ENCODE measurements at places on chromosomes 1 and 21.

- no peak for DNase-seq
These were observed 3.6 kb downstream of the RPS8 start for GRCh38 chr1:44778705-44779576.

DNA sequence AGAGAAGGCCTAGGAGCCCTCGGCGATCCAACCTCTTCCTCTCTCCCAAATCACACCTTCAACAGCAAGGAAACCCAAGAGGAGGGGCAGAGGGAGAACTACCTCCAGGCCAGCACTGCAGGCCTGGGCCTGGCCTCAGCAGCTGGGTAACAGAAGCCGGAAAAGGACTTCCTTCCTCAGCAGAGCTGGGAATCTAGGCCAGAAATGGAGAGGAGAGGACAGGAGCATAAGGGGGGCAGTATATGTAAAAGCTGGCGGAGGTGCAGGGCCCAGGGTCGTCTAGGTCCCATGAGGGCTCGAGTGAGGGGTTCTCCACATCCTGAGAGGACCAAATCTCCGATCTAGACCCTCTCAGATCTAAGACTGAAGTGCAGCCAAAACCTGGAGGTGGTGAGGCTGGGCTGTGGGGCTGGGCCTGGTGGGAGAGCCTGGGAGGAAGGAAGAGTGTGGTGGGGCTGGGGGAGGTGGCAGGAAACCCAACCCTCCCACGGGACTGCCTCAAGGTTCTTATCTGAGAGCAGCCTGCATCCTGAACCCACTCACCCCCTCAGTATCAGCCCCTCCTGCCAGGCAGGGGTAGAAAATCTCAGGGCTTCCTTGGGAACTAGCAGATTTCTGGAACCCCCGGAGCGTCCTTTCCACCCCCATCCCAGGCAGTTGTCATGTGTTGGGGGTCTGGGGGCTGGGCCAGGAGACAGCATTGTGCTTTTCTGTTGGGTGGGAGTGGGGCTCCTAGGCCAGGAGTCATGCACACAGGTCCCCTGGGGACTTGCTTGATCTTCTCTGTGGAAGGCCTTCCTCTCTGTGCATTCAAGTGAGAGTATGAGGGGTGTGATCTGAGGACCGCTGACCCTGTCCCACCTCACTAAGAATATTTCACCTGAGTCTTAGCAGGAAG, 33.0 kb downstream of the PIK3C2B start:
- no peak for DNase-seq

DNA sequence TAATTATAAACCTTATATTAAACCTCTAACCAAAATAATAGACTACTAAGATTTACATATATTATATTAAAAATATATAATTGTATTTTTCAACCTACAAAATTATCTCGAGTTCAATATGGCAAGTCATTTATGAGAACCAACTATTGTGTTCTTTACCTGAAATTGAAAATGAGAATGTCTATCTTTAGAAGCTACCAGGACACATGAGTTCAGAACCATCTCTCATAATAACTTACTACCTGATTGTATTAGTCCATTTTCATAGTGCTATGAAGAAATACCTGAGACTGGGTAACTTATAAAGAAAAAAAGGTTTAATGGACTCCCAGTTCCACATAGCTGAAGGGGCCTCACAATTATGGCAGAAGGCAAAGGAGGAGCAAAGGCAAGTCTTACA, 6.8 kb downstream of the HAO2 start:
- DNase-seq: no peak

DNA sequence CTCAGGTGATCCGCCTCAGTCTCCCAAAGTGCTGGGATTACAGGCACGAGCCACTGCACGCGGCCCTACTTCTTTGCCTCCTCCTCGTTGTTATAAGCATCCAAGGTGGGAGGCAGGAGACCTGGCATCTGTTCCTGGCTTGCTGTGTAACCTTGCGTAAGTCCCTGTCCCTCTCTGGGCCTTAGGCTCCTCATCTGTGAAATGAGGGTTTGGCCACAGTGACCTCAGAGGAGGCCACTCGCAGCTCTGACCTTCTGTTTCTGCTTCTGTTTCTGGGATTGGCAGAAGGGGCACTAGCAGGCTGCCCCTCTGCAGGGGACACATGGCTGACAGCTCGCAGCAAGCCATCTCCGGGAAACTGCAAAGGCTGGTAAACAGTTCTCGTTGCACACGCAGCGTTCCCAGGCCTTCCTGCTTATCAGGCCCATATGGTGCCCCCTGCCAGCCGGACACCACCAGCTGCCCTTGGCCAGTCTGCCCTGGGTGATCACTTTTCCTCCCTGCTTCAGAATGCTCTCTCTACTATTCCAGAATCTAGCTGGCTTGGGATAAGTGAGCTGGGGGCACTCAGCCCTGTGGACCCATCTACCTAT, 2.6 kb upstream of the LDLRAP1 start:
- no peak for DNase-seq

- DNase-seq: no peak
These were observed 94.0 kb downstream of the PCP4 start for GRCh38 chr21:39961251-39961650.

DNA sequence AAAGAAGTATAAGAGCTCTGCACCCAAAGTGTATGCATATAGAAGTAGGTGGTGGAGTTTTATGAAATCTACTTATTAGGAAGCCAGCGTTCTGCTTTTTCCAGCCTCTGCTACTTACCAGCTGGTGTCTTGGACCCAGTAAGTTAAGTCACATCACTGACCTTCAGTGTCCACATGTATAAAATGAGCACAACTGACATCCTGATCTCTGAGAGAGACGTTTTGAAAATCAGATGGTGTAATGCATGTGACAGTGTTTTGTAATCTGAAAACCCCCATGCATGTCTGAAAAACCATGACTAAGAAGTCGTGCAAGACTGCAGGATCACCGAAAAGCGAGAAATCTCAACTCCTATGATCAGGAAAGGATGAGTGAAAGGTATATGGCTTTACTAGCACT, 2.0 kb downstream of the CR1 start:
- DNase-seq: no peak

- no peak for DNase-seq
These were observed 35.9 kb downstream of the PIK3R3 start for GRCh38 chr1:46096269-46097148.

GRCh38 chr1:201381130-201381529, 3.6 kb upstream of the TNNT2 start:
- DNase-seq: peak; percentile 73

Measured in lung (tissue), 17 donors.